ENCODE measurements at places on chromosomes 2 and 18.

GRCh38 chr2:80429251-80429650 lies 124.7 kb upstream of the LRRTM1 start:
- no peak for DNase-seq

DNA sequence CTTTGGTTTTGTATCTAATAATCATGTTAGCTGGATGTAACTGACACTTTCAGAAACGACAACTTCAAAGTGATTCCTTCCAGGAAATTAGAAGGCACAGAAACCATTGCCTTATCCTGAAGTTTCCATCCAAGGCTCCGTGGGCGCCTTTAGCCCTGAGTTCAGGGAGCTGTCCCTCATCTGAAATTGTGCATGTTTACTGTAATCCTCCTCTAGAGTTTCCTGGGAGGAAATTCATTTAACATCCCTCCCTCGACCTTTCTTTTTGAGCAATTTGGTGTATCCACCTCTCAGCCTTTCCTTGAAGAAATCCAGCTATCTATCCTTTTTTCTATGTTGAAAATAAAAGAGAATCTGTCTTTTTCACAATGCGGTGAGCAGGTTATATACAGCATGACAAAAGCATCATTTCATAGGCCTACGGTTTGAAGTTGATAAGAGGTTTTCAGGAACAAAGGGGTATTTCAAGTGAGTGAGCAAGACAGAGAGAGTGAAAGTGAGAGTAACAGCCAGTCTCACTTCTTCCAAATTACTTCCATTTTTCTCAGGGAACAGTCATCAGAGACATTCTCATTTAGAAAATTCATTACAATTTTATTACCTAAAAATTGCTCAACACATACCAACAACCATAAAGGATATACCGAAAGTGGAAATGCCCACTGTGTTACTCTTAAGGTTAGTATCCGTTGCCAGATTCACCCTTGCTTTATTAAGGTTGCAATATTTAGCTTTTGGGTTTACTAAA lies 167.3 kb downstream of the MREG start:
- no peak for DNase-seq

GRCh38 chr18:53606792-53607191 lies 617.7 kb downstream of the MBD2 start:
- DNase-seq: no peak

GRCh38 chr18:58266291-58266690 lies 222.3 kb downstream of the NEDD4L start:
- DNase-seq: no peak

DNA sequence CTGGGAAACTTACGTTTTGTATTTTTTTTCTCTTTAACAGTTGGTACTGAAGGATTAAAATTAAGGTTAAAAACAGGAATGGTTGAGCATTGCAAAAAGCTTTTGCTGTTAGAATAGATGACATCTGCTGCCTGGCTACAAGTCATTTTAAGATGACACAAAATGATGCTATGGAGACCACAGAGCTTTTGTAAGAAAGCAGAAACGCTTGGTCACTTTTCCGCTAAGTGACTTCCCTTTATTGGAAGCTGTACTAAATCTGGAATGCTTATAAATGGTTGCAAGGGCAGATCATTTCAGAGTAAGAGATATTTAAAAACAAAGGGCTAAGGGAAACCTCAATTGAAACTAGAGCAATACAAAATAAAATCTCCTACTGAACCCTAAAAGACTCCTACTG lies 544.0 kb downstream of the STK39 start:
- DNase-seq: no peak

DNA sequence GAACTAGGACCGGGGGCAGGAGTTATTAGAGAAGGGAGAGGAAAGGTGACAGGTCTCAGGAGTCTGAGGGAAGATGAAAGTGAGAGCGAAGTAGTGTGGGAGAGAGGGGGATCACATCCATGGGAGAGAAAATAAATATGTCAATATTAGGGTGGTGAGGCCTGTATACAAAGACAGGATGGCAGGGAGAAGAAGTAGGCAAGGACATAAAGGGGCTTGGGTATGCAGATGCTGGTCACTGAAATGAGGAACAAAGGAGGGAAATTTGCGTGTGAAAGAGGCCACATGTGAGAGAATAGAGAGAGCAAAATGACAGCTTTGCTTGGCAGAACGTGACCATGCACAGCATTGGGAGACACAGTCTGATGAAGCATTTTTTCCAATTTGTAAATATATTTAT lies 13.6 kb downstream of the METAP1D start:
- no peak for DNase-seq

DNA sequence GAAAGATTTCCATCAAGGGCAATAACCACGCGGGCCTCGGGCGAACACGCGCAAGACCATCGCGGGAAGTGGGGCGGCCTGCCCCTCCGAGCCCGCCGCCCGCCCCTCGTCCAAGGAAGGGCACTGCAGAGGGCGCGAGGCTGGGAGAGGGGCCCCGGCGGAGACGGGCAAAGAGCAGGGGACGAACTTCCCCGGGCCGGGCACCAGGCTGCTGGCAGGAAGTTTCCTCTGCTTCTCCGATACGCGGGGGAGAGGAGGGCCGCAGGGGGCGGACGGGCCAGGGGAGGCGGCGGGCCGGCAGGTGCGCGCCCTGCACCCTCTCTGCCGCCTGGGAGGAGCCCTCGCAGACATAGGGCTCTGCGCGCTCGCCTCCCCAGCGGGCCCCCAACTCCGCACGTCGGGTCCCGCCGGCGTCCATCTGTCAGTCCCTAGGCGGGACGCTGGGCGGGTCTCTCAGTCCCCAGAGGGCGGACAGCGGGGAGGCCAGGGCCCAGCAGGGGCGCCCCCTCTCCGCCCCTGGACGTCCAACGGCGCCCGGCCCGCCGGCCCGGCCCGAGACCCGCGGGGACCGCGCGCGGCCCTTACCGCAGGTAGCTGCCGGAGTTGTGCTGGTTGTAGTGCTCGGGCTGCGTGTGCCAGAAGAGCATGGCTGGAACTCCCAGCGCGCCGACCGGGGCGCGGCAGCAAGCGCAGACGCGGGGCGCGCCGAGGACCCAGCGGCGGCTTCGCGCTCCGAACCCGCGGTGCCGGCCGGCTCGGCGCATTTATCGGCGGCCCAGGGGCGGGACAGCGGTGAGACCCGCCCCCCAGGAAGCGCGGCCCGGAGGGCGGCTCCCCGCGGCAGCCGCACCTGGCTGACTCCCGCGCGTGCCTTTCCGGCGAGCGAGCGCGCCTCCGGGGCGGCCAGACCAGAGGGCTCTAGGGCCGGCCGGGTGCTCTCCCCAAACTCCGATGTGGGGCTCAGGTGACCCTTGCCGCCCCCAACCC lies at the start of gene TFCP2L1:
TSS of gene TFCP2L1 (minus strand) at position 740 of the 987 bp plus-strand sequence. CDS start at position 647, 93 bp downstream.
- no peak for DNase-seq

DNA sequence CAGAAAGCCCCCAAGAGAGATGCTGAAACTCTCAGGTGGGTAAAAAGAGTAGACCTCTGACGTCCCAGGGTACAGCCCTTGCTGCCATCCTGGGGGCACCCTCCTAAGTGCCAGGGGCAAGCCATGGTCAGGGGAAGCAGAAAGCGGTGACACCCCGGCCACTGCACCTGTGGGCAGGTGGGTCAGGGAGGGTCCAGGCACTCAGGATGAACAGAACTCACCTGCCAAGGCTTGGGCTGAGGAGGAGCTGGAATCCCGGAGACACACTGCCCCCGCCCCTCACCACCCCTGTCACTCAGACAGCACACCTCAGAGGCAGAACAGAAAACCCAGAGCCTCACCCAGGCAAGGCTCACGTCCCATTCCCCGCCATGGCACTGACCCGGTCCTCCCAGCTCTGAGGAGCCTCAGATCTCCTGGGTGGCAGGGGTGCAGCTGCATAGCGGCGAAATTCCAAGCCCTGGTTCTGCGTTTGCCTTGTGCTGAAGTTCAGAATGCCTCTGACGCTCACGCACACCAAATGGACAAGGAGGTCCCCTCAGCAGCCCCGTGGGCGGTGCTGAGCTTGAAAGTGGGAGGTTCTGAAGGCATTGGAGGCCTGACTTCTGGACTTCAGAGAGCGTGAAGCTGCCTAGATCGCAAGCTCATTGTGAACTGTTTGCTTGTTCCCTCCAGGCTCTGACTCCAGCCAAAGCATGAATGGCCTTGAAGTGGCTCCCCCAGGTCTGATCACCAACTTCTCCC lies 4.3 kb downstream of the GPR17 start:
- no peak for DNase-seq

DNA sequence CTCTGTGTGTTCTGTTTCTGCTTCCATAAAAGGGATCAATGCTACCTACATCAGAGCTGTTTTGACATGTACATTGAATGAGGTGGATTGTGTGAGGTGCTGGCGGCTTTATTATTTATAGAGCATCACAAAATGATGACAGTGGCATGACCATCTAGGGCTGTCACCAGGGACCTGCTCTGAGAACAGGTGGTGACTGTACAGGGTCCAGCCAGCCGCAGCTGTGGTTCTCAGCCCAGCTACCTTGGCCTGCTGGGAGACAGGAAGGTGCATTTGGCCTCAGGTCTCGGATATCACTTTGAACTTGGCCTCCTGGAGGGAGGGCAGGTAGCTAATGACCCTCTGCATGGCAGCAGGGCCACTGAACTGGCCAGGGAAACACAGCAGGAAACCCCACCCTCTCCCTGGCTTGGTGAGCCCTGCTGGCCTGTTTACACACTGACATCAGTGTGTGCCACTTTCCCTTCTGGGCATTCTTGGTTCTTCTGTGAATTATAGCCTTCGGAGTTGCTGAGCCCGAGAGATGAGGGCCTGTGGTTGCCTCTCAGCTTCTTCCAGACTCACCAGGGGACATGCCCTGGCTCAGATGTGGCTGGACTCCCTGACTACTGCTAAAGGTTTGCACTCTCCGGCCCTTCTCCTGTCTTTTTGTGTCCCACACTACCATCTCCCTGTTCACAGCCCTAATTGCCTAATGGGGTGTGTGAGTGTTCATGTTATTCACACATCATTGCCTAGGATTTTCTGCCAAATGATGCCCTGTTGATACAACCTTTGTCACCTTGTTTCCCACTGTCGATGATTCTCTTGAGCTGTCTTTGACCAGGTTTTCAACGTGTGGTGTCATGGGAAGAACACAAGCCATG lies 109.2 kb upstream of the RAB12 start:
- DNase-seq: no peak

GRCh38 chr18:42392416-42392815 lies 437.4 kb downstream of the PIK3C3 start:
- DNase-seq: no peak

DNA sequence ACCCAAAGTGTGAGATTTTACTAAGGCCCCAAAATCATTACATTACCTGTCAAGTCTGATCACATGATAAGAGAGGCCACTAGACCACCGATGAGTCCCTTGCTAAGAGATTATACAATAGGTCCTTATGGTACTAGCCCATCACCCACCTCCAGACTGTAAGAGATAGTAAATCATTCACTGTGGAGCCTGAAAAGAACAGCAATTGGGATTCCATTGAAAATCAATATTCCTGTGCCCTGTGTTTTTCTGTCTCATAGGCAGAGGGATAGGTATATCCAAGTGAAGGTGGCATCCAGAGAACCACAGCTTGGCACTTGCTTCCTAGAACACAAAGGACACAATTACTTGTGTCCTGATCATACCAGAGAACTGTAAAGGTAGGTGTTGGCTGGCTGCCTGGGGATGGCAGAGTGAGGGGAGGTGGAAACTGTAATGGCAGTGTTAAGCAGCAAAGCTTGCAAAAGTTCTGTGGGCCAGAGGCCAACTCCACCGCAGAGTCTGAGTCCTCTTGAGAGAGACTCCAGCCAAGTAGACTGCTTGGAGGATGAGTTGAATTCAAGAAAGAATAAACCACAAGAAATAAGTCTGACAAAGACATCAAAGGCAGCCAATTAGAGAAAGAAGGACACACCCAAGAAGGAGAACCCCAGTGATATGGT lies 102.0 kb upstream of the PIEZO2 start:
- no peak for DNase-seq

DNA sequence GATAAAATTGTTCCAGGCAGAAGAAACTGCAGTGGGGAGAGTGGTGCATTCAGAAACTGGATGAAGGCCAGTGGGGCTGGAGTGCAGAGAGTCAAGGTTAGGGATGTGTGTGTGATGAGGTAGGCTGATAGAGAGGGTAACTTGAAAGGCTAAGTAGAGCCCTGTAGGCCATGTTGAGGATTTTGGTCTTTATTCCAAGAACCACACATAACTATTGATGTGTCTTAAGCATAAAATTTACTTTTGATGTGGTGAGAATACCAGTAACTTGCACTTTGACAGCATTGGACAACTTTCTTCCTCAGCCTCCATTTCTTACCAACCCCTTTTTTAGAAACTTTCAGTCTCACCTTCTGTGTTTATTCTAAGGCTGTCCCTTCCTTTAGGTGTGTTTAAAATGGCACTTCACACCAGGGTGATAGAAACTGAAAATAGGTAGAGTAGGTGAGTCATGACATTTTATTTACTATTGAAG lies 22.6 kb downstream of the MTX2 start:
- DNase-seq: no peak

DNA sequence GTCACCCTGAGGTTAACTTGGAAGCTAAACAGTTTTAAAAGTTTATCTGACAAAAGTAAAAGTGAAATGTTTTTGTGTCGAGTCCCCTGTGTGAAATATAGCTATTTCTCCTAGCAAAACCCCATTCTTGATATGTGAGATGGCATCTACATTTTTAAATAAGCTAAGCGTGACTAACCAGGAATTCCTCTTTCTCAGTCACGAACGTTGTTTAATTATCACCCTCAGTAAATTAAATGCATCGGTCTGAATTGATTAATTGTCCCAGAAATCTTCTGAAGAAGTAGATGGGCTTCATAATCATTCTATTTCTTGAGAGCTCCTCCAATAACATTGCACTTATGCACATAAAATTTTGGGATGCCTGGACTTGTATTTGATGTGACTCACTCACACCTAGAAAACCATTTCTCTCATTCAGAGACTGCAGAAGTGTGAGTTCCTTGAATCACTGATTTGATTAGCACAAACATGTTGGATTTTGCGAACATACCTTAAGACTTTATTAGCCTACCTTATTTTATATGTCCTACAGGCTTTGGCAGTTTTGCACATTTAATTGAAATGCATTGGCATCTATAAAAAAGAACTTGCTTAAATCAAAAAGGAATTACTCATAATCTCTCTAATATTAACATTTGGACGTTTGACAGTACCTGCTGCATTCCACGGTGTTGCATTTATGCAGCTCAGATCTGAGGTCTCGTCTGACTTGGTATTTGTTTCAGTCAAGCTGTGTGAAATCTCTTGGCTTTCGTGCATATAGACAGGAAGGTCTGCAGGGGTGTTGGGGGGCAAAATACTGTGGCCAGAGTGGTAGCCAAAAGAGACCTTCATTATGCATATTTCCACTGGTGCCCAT lies 475.2 kb downstream of the EPHA4 start:
- no peak for DNase-seq

DNA sequence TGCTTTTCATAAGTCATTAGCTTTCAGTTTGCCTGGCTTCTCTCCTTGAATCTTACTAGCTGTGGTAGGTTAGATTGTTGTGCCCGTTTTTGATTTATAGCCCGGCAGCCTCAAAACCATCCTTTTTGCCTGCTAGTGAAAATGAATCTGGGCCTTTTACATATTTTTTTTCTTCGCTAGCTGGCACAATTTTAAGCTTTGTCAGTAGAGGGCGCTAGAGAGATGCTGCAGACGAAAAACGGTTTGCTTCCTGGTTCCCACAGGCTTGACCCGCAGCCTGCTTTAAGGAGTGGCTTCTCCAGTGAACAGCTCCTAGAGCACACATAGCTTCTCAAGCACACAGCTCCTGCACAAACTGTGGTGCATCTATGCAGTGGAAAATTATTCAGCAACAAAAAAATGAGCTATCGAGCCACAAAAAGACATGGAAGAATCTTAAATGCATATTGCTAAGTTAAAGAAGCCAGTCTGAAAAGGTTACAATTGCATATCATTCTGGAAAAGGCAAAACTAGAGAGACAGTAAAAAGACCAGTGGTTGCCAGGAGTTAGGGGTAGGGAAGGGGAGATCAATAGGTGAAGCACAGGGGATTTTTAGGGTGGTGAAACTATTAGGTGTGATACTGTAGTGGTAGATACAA lies 47.9 kb downstream of the E2F6 start:
- no peak for DNase-seq
